ENCODE measurements at places on chromosomes 1 and 21.
A peak's percentile ranks its signal among the peaks of the same experiment; 100 is the strongest.

- no peak for DNase-seq
Measured at GRCh38 chr1:215375381-215375780, 191.7 kb upstream of the KCTD3 start.

GRCh38 chr1:7535934-7536878, 234.9 kb upstream of the VAMP3 start:
- DNase-seq: no peak

DNA sequence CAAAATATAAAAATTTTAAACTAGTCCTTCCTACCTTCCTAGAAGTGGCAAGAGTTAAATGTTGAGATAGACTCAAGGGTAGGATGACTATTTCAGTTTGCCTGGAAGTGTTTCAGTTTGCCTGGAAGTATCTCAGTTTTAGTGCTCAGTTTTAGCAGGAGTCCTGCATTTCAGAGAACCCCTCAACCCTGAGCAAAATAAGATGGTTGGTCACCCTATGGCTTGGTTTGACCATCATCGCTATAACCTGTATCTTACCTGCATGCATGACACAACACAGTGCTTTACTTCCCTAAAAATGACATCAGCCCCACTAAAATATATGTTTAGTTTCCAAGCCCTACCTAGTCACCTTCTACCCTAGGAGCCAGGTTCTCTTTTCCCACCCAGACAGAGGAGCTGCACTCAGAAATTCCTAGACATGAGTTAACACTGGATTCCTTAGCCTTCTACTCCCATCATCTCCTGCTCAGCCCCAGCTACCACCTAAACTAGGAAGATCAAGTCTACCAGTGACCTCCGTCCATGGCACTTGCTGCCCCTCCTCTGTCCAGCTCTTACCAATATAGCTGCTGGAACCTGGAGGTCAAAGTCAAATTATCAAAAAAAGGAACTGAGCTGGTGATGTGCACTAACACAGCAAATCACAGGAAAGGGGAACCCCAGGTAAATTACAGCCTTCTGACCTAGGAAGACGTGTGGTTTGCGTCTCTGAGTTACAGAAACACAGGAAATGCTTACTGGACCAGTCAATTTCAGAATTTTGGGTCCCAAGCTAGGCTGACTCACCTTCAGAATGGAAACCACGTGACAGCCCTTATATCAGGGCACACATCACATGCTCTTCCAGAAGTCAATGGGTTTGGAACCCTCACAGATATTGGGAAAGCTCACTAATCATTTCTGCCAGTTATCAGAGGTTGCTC, 2.2 kb upstream of the G0S2 start:
- no peak for DNase-seq

DNA sequence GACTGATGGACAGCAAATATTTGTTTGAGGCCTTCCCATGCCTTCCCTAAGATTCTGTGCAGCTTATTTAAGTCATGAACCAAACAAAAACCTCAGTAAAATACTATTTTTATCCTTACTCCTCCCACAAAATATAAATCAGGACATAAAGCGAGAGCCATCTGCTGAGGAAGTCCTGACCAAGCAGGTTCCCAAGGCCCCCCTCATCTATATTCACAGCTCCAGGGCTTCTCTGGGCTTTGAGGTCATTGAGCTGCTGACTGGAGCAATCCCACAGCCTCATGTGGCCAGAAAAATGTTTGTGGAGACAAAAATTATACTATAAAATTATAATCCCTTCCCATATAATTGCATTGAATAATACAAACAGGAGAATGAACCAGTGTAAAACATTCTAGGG, 846.2 kb downstream of the ADGRL2 start:
- no peak for DNase-seq

- DNase-seq: peak; percentile 13
Measured at GRCh38 chr1:236484310-236484971, 39.3 kb upstream of the LGALS8 start.

DNA sequence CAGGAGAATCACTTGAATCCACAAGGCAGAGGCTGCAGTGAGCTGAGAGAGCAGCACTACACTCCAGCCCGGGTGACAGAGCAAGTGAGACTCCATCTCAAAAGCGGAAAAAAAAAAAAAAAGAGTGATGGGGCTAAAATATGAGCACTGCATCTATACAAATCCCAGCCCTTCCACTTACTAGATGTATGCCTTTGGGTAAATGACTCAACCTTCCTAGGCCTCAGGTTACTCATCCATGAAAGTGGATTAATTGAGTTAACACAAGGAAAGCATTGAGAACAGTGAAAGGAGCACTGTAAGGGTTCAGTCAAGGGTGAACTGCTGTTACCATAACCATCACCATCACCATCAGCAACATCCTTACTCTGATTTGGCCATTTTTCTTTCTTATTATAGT, 226.4 kb upstream of the C8B start:
- no peak for DNase-seq

GRCh38 chr1:237199026-237199425, 157.0 kb downstream of the RYR2 start:
- no peak for DNase-seq

GRCh38 chr1:147878022-147878421, 24.6 kb upstream of the GJA8 start:
- no peak for DNase-seq

GRCh38 chr21:15627823-15628222, 102.0 kb upstream of the USP25 start:
- DNase-seq: no peak

DNA sequence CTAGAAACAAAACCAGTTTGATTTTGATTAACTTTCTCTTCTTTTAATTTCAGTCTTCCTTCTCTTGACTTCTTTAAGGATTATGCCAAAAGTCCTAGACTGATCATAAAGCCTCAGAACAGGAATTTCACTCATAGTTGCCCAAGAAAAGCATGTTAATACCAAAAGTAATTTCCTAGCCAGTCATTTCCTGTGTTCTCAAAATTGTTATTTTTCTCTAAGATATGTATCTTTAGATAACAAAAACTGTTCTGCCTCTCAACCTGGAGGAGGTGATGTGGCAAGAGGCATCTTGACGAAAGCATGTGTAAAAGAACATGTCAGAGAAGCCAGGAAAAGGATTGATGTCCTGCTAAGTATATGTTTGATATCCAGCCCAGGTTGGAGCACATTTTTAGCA, 78.0 kb upstream of the IPO9 start:
- DNase-seq: no peak

GRCh38 chr1:198417039-198417438, 123.4 kb downstream of the ATP6V1G3 start:
- DNase-seq: no peak

- no peak for DNase-seq
Measured at GRCh38 chr1:23664837-23665795, 26.5 kb upstream of the RPL11 start.

DNA sequence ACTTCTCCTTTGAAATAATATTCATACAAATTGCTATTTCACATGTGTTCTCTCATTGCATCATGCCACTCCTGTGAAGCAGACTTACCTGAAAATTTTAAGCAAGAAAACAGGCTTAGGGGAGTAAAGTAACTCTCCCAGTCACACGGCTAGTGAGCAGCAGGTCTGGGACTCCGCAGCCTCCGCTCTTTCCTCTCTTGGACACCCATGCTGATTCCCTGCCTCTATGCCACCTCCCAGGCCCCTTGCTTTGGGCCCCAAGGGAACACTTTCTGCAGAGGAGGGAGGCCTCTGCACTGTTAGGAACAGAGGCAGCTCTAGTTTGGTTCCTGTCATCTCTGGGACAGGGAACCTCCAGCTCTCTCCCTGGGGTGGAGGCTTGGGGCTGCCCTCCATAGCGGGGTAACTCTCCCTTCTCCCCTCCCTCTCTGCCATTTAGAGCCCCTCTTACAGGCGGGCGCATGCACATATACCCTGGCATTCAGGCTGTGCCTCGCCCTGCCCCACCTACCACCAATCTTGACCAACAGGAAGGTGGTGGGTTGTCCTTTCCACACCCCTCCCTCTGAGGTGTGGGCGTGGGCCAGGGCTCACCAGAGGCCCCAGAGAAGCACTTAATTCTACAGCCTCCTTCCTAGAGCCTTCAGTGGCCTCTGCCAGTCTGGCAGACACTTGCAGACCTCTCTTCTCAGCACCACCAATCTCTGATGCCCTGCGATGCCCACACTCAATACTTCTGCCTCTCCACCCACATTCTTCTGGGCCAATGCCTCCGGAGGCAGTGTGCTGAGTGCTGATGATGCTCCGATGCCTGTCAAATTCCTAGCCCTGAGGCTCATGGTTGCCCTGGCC, at the start of gene RXFP4:
Gene RXFP4, plus strand, starts transcription at position 646 of the 852 bp plus-strand sequence. Its CDS starts 72 bp downstream, at position 718.
- no peak for DNase-seq

- DNase-seq: no peak
Measured at GRCh38 chr1:218658269-218658668, 313.1 kb downstream of the TGFB2 start.

GRCh38 chr1:48581270-48581669, 109.3 kb upstream of the SPATA6 start:
- no peak for DNase-seq

DNA sequence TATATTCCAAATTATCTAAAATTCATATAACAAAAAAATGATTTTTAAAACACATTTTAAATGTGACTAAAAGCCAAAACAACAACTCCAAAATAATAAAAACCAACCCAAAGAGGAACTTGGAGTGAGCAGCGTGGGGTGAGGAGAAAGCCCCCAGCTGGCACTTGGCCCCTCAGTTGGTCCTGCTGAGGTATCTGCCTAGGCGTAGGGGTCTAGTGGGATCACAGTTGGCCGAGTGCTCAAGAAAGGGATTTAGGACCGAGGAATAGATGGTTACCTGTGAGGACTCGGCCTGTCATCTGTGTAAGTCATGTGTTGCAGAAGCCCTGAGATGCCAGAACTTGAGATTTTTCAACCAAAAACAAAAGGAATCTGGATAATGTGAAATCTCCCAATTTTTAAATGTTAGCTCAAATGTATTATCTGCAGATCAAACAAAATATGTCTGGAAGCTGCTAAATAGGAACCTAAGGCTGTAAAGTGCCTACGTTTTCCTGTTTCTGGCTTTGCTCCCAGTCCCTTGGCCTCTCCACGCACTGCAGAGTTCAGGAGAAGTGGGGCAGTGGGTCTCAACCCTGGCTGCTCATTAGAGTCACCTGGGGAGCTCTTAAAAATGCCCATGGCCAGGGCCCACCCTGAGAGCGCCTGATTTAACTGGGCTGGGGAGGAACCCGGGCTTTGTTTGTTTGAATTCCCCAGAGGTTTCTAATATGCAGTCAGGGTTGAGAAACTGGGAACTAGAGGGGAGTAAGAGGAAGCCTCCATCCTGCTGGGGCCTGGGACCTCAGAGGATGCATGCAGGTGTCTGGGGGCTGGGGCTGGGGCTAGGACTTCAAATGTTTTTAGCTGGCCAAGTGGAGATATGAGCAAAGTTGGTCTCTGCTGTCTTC, 38.5 kb upstream of the LDLRAP1 start:
- DNase-seq: no peak

GRCh38 chr21:18529254-18529653, 125.7 kb upstream of the TMPRSS15 start:
- DNase-seq: no peak

GRCh38 chr1:15058261-15058660, 95.3 kb upstream of the TMEM51 start:
- no peak for DNase-seq

DNA sequence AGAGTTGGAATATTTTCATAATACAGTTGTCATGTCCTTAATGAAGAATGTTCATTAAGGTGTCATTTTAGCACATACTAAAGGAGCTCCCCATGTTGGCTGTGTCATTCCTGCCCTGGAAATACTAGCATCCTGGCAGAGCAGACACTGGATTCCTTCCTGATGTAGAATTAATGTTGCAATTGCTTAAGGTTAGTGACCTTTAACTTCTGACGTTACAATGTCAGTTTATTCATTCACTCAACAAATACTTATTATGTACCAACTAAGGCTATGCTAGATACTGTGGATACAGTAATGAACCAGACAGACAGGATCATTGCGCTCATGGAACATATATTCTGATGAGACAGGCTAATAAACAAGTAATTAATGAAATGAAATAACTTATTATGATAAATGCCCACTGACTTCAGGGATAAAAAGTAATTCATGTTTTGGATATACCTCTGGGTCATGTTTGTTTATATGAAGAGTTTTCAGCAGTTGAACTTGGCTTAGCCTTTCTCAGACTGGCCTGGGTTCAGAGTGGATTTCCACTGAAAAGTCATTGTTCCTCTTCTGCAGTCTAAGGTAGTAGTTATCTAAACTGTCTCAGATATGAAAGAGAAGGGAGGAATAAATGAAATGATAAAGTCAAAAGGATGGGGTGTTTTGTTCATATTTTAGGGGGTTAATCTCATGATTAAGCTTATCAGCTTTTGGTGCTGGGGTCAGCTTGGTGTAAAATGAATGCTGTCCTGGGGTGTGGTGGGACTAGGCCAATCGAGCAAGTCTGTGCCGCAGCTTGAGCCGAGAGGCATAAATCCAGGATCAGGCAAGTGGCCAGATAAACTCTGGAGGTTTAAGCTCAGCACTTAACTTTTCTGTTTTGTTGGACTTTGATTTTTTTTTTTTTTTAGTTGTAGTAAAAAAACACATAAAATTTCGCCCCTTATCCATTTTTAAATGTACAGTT, 43.3 kb upstream of the KCNQ4 start:
- DNase-seq: no peak

GRCh38 chr1:235883261-235883927, 16.7 kb upstream of the LYST start:
- DNase-seq: peak; percentile 72

DNA sequence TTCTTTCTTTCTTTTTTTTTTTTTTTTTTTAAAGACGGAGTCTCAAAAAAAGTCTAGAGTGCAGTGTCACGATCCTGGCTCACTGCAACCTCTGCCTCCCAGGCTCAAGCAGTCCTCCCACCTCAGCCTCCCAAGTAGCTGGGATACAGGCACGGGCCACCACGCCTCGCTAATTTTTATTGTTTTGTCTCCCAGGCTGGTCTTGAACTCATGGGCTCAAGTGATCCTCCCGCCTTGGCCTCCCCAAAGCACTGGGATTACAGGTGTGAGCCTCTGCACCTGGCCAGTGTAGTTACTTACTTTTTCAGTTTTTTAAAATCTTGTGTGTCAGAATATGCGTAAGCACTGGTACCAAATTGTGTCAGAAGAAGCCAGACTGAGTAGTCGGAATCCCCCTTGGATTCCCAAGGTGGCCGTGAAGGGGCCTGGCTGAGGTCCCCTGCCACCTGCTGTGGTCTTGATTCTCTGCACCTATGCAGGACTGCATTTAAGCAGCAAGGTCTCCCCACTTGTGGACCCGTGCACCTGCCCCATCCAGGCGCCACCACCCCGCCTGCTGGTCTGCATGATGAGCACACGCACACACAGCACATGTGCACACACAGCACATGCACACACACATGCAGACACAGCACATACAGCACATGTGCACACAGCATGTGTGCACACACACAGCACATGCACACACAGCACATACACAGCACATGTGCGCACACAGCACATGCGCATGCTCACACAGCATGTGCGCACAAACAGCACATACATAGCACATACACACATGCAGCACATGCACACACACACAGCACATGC, 47.5 kb downstream of the PCNT start:
- DNase-seq: no peak
